ENCODE measurements at places on chromosomes 1 and 21. TPM values are rescaled to one million over a fixed set of nuclear protein-coding genes. Genes with fewer than 3 reads are reported as not detected.

MTMR11 gene
- not detected for polyA plus RNA-seq

NLRP3 gene
- polyA plus RNA-seq = 0.08 TPM

NPL gene
- polyA plus RNA-seq = 4.8 TPM

TNNT2 gene
- polyA plus RNA-seq = not detected

FAM72B gene
- polyA plus RNA-seq = 1.1 TPM
